Stimulated activated CD4-positive, alpha-beta T cell treated with anti-CD3 and anti-CD28 coated beads, TNF-alpha, amount 100 ng/mL, for 24 hours (primary cell): ENCODE measurements at places on chromosomes 16 and 17.

GRCh38 chr17:13931800-13932460 is 137.4 kb upstream of the COX10 start:
- DNase-seq: no peak

GRCh38 chr16:88012360-88012759 is 61.1 kb downstream of the BANP start:
- no peak for DNase-seq

- no peak for DNase-seq
These were observed 28.8 kb upstream of the ST6GALNAC1 start for GRCh38 chr17:76672270-76672851.

DNA sequence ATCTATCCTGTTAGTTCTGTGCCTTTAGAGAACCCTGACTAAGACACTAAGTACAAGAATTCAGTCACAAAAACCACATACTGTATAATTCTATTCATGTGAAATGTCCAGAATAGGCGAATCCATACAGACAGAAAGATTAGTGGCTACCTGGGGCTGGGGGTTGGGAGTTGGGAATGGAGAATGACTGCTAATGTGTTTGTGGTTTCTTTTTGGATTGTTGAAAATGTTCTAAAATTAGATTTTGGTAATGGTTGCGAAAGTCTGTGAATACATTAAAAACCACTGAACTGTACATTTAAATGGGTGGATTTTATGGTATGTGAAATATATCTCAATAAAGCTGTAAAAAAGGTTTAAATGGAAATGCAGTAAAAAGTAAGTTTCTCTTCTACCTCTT is 80.4 kb upstream of the AKTIP start:
- no peak for DNase-seq

- no peak for DNase-seq
These were observed 59.2 kb downstream of the BMERB1 start for GRCh38 chr16:15493466-15494180.
